ENCODE measurements at places on chromosomes 12 and 14.

- DNase-seq, result no peak
Observed at GRCh38 chr12:132419631-132420246, 70.2 kb upstream of the FBRSL1 start.

GRCh38 chr12:5078423-5078822, 34.7 kb downstream of the KCNA5 start:
- DNase-seq, result no peak

GRCh38 chr14:63470962-63471793, 72.0 kb downstream of the PPP2R5E start:
- peak; percentile 63 for DNase-seq

- no peak for DNase-seq
Observed at GRCh38 chr14:92906823-92907222, 16.1 kb upstream of the CHGA start.

DNA sequence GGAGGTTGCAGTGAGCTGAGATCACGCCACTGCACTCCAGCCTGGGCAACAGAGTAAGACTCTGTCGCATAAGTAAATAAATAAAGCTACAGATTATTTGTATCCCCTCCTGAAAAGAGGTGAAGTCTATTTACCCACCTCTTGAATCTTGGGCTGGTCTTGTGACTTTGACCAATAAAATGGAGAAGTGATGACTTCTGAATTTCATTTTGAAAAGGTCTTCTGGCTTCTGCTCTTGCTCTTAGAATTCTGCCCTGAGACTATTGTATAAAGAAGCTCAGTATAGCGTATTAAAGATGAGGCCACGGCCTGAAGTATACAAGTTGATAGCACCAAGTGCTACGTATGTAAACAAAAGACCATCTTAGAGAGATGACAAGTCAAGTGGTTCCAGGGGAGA, 88.3 kb upstream of the AMN1 start:
- no peak for DNase-seq

DNA sequence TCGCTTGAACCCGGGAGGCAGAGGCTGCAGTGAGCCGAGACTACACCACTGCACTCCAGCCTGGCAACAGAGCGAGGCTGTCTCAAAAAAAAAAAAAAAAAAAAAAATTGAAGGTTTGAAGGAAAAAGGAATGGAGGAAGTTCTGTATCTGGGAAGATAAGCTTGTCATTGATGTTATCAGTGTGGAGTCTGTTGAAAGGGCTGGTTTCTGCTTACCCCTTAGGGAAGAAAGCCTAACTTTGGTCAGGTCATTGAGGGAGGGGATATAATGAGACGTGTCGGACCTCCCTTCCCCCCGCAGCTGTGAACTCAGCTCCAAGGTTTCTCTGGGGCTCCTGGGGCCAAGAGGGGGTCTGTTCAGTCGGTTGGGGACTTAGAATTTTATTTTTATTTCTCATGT, 16.4 kb downstream of the DAO start:
- no peak for DNase-seq

DNA sequence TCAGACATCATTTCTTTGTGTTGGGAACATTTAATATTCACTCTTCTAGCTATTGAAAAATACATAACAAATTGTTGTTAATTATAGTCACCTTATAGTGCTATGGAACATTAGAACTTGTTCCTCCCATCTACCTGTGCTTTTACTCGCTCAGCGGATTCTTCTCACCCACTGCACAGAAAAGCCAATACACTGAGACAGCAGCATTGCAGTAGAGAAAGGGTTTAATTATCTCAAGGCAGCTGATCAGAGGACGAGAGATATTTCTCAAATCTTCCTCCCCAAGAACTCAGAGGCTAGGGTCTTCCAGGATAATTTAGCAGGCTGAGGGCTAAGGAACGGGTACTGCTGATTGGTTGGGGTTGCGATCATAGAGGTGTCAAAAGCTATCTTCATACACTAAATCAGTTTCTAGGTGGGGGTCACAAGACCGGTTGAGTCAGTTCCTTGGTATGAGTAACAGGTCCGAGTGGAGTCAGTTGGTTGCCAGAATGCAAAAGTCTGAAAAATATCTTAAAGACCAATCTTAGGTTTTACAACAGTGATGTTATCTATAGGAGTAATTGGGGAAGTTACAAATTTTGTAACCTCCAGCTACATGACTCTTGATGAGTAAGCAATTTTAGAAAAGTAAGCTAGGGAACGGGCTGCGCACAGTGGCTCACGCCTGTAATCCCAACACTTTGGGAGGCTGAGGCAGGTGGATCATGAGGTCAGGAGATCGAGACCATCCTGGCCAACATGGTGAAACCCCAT, 173.1 kb downstream of the FBXL14 start:
- DNase-seq, result no peak

DNA sequence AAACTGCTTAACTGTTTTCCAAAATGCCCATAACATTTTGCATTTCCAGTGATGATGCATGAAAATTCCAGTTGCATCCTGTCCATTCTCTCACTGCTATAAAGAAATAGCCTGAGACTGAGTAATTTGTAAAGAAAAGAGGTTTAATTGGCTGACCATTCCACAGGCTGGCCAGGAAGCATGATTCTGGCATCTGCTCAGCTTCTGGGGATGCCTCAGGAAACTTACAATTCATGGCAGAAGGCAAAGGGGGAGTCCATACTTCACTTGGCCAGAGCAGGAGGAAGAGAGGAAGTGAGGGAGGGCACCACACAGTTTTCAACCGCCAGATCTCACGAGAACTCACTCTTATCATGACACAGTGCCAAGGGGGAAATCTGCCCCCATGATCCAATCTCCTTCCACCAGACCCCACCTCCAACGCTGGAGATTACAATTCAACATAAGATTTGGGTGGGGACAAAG, 18.2 kb upstream of the CLEC2D start:
- DNase-seq, result no peak

GRCh38 chr14:49934646-49935045, 41.8 kb downstream of the ARF6 start:
- DNase-seq, result no peak

- no peak for DNase-seq
Observed at GRCh38 chr12:44829045-44829444, 47.1 kb downstream of the NELL2 start.

GRCh38 chr14:89399594-89400068, 17.4 kb downstream of the FOXN3 start:
- no peak for DNase-seq

DNA sequence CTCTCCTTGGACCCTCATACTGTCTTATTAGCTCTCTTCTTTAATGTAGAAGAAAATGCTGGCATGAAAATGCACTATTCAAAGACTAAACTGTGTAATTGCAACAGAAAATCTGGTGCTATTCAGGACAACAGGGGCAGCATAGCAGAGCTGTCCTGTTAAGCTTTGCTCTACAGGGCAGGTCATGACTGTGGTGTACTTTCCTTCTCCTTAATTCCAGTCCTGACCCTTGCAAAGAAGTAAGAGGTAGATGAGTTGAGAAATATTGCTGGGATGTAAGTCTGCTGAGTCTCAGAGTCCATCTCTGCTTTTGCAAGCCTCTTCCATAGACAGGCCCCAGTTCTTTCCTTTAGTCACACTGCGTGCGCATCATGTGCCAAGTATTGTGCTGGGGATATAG, 52.6 kb upstream of the STK38L start:
- DNase-seq, result no peak

DNA sequence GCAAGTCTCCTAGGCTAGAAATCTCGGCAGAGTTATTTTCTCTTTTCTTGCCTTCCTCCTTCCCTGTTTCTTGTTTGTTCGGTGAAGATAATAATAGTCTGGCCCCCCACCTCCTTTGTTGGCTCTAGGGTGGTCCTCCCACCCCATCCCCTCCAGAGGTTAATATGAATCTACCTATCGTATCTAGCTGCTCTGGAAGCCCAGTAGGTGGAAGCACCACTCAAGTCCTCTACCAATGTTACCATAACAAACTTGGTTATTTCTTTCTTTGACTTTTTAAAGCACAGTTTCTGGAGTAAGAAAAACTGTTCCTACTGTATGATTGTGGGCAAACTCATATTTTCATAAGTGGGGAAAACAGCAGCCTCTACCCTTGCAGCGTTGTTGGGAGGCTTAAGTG, 19.7 kb upstream of the GRIP1 start:
- DNase-seq, result no peak

Measured in GM13976 (cell line).